GM12878 (cell line): ENCODE measurements at places on chromosomes 11 and 22. TPM values are rescaled to one million over a fixed set of nuclear protein-coding genes. Genes with fewer than 3 reads are reported as not detected.

- peaks cover 13% of the 10 kb centered on the region for H3K4me1 ChIP-seq
- no peak overlapping the region for H3K27ac ChIP-seq
- DNase-seq, result no peak
- no peaks in the 10 kb centered on the region for H3K36me3 ChIP-seq
Observed at GRCh38 chr11:19714387-19715363, 2.0 kb downstream of the NAV2 start.

DNA sequence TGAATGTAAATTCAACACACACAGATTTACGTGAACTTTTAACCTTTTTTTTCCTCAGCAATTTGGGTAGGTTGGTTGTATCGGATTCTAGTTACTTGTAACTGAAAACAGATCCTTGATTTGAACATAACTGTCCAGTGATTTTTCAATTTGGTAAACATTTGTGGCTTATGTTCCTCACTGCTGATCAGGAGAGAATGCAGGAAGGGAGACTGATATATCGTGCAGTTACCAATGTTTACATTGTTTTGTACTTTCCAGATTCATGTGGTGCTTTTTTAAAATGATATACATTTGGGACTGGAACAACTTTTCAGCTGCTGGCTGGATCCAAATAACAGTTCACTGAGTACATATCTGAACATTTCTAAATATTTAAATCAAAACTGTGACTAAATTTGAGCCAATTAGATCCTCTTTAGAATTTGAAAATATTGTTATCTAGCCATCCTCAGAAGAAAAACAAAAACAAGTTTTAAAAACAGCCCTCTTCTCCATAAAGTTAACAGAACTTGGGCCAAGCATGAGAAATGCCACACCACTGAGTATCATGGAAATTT lies 84.3 kb upstream of the MTMR2 start:
- no peak overlapping the region for H3K27ac ChIP-seq
- no peak overlapping the region for H3K4me3 ChIP-seq
- H3K36me3 ChIP-seq, result no peaks in the 10 kb centered on the region; the same call in 1 of the 2 replicates

- H3K36me3 ChIP-seq, result no peaks in the 10 kb centered on the region
- no peak for DNase-seq
- H3K27ac ChIP-seq, result no peak overlapping the region
- H3K4me1 ChIP-seq, result no peaks in the 10 kb centered on the region; the same call in 1 of the 2 replicates
- H3K4me3 ChIP-seq, result no peak overlapping the region
Observed at GRCh38 chr11:121274332-121274991, 18.1 kb upstream of the SC5D start.

GRCh38 chr11:100726680-100727079 lies 39.6 kb downstream of the ARHGAP42 start:
- no peak overlapping the region for H3K4me3 ChIP-seq

- H3K4me3 ChIP-seq, result no peak overlapping the region
- no peak for DNase-seq
- H3K27ac ChIP-seq, result no peak overlapping the region
- H3K36me3 ChIP-seq, result no peaks in the 10 kb centered on the region
- no peaks in the 10 kb centered on the region for H3K4me1 ChIP-seq
Observed at GRCh38 chr11:80980227-80980626, 1539.4 kb upstream of the TENM4 start.

The RFPL1 gene
- total RNA-seq, result not detected in 2 replicates

- no peaks in the 10 kb centered on the region for H3K4me1 ChIP-seq
- no peak for DNase-seq
- H3K36me3 ChIP-seq, result peaks cover 16% of the 10 kb centered on the region; the same call in 1 of the 2 replicates
- no peaks in the 10 kb centered on the region for H3K27me3 ChIP-seq
Observed at GRCh38 chr11:111725621-111726020, 40.6 kb downstream of the PPP2R1B start.

DNA sequence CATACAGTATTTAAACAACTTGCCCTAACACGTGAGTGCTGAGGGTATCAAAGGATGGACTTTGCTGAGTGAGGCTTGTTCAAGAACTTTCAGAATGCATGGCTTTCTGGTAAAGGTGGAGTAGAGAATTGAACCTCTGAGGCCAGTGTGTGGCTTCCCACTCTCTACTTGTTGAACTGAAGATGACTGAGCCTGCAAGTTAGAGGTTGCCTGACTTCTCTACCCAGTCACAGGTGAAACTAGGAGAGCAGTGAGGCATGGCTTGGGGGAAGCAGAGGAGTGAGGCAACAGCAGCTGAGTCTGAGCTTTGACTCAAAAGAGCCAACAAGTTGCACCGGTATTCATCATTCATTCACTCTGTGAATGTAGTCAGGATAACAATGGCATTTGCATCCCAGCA lies 256.4 kb upstream of the SESN3 start:
- H3K27me3 ChIP-seq, result peaks cover 2% of the 10 kb centered on the region; the same call in 1 of the 2 replicates
- H3K4me1 ChIP-seq, result peaks cover 4% of the 10 kb centered on the region; the same call in 1 of the 2 replicates
- H3K36me3 ChIP-seq, result no peaks in the 10 kb centered on the region
- peak; percentile 83 for DNase-seq
- H3K27ac ChIP-seq, result no peak overlapping the region
- no peak overlapping the region for H3K4me3 ChIP-seq

DNA sequence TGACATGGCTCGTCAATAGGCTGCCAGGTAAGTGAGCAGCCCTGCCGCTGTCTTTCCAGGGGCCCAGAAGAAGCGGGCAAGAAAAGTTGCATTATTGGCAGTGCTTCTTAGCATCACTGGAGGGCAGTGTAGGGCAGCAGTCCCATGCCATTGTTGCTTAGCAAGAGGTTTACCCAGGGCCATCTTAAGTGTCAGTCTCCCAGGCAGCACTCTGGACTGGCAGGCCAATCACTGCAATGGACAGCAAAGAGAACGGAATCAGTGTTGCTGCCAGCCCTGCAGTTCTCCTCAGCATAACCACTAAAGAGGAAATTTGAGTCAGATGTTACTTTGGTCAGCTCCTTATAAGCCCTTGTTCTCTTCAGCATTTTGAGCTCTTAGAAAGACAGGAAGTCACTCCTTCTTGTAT lies 13.4 kb upstream of the GRK2 start:
- no peak overlapping the region for H3K27ac ChIP-seq
- no peak for DNase-seq
- H3K27me3 ChIP-seq, result no peaks in the 10 kb centered on the region

The ZNF280B gene
- 0.90 and 1.1 TPM in 2 replicates for total RNA-seq

DNA sequence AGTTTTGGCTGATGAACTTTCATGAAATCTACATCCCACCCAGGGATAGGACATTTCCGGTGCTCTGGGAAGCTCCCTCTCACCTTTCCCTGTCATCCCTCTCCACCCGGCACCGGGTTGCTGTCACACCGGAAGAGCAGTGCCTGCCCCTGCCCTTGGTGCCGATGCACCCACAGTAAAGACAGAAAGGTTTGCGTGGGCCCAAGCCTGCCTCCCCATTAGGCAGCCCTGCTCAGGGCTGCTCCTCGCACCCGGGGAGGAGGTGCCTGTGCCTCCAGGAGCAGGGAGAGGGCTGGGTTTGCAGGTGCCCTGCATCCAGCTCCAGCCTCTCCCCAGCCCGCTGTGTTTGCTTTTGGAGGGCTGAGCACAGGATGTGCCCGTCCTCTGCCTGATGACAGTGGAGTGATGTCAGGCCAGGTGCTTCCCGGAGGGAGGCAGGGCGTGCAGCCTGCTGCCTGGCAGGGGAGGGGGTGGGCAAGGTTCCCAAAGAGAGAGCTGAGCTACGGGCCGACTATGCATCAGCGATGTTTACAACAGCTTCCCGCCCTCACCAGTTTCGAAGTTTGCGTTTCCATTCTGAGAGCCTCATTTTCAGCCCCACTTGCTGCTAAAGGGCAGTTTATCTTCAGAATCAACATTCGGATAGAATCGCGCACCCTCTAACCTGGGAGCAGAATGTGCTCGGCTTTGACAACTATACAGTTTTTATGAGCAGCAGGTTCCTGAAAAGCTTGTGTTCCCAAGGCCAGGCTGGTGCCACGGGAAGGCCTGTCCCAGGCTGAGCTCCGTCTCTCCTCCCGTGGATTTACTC lies 83.2 kb upstream of the CLDN5 start:
- no peak for DNase-seq
- peaks cover 12% of the 10 kb centered on the region for H3K4me1 ChIP-seq
- H3K27me3 ChIP-seq, result peaks cover 4% of the 10 kb centered on the region; the same call in 1 of the 2 replicates

The SLC15A3 gene
- 93.3 and 102 TPM in 2 replicates for total RNA-seq

The POTEH gene
- 0.35 and 0.82 TPM in 2 replicates for total RNA-seq

GRCh38 chr11:127448101-127448500 lies 447.5 kb upstream of the KIRREL3 start:
- no peaks in the 10 kb centered on the region for H3K4me1 ChIP-seq
- no peaks in the 10 kb centered on the region for H3K36me3 ChIP-seq
- DNase-seq, result no peak

- H3K27ac ChIP-seq, result no peak overlapping the region
- no peaks in the 10 kb centered on the region for H3K36me3 ChIP-seq
- no peak for DNase-seq
Observed at GRCh38 chr22:40603088-40603605, 33.4 kb downstream of the MRTFA start.

The PDE2A gene
- total RNA-seq, result 0.15 and 0.24 TPM in 2 replicates

The DRD2 gene
- total RNA-seq, result not detected in 2 replicates

GRCh38 chr22:23113847-23114720 lies 27.7 kb downstream of the RSPH14 start:
- no peaks in the 10 kb centered on the region for H3K27me3 ChIP-seq
- H3K4me1 ChIP-seq, result no peaks in the 10 kb centered on the region
- H3K36me3 ChIP-seq, result no peaks in the 10 kb centered on the region

The SYT9 gene
- not detected in 2 replicates for total RNA-seq

DNA sequence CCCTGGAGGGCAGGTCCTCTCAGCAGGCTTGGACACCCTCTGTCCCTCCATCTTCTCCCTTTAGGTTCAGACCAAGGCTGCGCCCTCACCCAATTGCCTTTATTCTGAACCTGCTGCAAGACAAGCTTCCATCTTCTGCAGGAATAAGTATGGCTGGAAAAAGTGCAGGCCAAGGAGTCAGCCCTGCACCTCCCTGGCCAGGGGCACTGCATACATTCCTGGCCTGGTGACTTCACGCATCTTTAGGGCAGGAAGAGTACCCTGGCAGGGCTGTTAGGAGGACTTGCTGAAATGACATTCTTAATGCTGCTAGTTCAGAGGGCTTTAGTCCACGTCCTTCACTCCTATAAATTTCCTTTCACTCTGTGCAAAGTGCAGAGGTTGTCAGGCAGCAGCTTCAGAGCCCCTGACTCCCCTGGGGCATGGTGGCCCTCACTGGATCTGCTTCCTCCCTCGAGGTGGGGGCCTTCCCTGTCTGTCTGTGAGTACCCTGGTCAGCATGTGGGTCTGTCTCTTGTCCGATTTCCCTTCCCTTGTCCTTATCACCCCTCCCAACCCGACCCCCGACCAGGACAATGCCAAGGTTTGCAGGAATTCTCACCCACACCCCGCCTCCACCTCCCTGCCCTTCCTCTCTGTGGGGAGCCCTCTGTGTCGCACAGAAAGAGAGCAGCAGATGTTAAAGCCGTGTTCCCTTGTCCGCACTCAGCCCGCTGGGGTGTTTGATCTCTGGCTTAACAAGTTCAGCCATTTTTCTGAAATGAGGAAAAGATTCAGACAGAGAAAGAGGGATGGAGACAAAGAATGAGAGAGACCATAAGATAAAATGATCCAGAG lies 124.5 kb upstream of the SYT13 start:
- H3K27ac ChIP-seq, result no peak overlapping the region
- no peak overlapping the region for H3K4me3 ChIP-seq
- peaks cover 10% of the 10 kb centered on the region for H3K27me3 ChIP-seq
- no peaks in the 10 kb centered on the region for H3K4me1 ChIP-seq
- DNase-seq, result no peak

DNA sequence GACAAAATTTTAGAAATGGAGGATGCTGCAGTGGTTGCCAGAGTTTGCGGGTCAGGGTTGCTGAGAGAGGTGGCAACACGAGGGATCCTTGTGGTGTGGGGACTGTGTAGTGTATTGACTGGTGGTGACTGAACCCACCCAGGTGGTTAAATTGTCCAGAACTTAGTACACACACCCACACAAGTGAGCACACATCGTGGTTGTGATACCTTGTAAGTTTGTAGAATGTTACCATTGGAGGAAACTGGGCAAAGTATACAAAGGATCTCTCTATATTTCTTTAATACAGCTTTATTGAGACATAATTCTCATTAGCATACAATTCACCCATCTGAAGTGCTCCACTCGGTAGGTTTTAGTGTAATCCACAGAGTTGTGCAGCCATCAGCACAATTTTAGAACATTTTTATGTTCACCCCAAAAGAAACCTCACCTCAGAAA lies 56.1 kb downstream of the MED15 start:
- no peaks in the 10 kb centered on the region for H3K27me3 ChIP-seq
- no peak overlapping the region for H3K27ac ChIP-seq
- no peak overlapping the region for H3K4me3 ChIP-seq
- peaks cover 39% of the 10 kb centered on the region for H3K36me3 ChIP-seq
- peaks cover 4% of the 10 kb centered on the region; the same call in 1 of the 2 replicates for H3K4me1 ChIP-seq

The CARD10 gene
- total RNA-seq, result 0.08 and 0.21 TPM in 2 replicates

The SLC17A6 gene
- not detected in 2 replicates for total RNA-seq

The TMPRSS4 gene
- total RNA-seq, result 0.26 TPM in 1 of 2 replicates, not detected in the other

DNA sequence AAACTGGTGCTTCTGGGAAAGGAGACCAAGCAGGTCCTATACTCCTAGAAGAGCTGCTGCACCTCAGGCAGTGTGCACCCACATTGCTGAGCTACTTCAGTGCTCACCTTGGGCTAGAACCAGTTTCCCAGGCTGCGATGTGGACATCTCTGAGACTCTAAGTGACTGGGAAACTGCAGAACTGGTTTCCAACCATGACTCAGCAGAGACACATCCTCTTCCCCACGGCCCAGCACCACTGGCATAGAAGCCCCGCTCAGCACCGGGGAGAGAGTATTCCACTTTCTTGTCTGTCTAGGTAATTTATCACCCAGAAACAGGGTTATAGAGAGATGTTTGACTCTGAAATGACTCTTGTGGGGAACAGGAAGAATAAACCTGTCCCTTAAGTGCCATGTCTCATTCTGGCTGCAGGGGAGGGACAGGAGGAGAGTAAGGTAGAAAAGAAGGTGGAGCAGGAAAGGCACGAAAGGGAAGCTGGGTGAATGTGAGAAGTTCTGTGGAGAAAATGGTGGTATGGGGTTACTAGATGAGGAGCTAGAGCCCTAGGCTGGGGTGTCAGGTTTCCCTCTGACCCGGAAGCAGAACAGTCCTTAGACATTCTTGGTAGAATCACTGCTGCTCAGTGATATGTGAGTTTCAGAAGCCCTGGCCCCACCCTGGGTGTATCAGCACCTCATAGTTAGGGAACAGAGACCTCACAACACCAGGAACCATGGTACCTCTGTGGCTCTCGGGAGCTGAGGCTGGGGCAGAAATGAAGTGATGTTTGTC lies 340.4 kb upstream of the NCAM1 start:
- no peak overlapping the region for H3K4me3 ChIP-seq
- no peaks in the 10 kb centered on the region for H3K27me3 ChIP-seq
- H3K36me3 ChIP-seq, result no peaks in the 10 kb centered on the region
- DNase-seq, result peak; percentile 37

DNA sequence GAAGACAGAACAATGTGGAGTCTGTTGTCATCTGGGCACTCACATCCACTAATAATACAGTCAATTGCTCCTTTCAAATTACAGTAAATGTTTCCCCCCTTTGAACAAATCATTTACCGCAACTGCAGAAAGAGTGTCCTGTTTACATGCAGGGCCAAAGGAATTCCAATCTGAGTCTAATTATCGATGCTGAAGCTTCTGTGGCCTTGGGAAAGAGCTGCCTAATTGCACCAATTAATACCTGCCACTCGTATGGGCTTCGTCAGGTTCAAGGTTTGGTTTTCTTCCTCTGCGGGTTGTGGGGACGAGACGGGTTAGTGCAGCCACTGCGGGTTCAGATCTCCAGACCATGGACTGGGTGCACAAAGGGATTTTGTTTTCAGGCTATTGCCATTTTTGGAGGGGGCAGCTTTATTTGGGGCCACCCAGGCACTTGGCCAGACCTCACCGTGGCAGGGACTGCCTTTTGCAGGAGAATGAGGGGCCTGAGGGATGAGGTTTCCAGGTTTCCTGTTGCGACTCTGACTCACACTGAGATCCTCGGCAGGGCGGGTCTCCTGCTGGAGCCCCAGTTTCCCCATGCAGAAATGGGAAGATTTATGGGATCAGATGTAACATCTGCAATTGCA lies 147.6 kb downstream of the MIAT start:
- H3K36me3 ChIP-seq, result no peaks in the 10 kb centered on the region
- no peak for DNase-seq
- no peaks in the 10 kb centered on the region for H3K4me1 ChIP-seq
- no peak overlapping the region for H3K27ac ChIP-seq
- no peak overlapping the region for H3K4me3 ChIP-seq
